ENCODE measurements at places on chromosomes 11 and 22. TPM values are rescaled to one million over a fixed set of nuclear protein-coding genes. Genes with fewer than 3 reads are reported as not detected.
A peak's percentile ranks its signal among the peaks of the same experiment; 100 is the strongest.

GRCh38 chr11:134647066-134647743 is 235.2 kb upstream of the B3GAT1 start:
- DNase-seq = no peak

- DNase-seq = no peak
These were observed 5.6 kb downstream of the ARHGEF17 start for GRCh38 chr11:73313652-73314051.

GRCh38 chr11:27423125-27423524 is 49.5 kb downstream of the LGR4 start:
- DNase-seq = no peak

GRCh38 chr22:41898645-41899044 is 16.2 kb downstream of the SHISA8 start:
- DNase-seq = no peak

DNA sequence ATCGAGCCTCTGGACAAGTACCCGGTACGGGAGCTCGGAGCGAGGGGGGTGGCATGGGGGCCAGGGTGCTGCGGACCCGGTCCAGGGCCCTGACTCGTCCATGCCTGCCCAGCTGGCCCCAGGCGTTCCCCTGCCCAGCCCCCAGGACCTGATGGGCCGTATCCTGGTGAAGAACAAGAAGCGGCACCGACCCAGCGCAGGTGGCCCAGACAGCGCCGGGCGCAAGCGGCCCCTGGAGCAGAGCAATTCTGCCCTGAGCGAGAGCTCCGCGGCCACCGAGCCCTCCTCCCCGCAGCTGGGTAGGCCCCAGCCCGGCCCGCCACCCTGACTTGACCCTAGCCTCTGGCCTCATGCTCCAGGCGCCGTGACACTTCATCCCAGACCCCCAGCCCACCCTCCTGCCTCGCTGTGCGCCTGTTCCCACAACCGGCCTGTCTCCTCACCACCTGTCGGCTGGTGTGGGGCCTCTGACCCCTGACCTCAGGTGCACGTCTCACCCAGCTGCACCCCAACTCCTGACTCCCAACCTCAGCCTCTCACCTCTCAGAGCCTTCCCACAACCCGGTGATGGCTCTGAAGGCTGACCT is 7.7 kb downstream of the PLCB3 start:
- no peak for DNase-seq

GRCh38 chr22:36052505-36052941 is 23.9 kb upstream of the RBFOX2 start:
- no peak for DNase-seq

- no peak for DNase-seq
These were observed 45.3 kb downstream of the TMEM135 start for GRCh38 chr11:87083029-87083428.

DNA sequence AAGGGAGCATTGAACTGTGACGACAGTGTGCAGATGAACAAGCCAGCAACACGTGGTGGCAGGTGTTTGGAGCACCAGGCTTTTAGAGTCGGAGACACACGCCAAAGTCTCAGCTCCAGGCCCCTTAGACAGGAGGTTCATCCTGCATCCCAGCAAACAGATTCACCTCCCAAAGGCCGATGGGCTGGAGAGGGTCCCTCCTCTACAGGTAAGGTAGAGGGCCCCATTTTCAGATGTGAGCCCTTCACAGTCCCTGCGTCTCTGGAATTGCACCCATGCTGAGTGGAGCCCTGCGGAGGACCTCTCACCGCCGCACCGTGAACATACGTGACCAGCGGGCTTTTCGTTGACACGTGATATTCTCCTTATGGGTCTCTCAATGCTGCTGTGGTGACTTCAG is 109.0 kb upstream of the B3GAT1 start:
- no peak for DNase-seq

GRCh38 chr11:9489080-9489765 is 28.4 kb downstream of the ZNF143 start:
- no peak for DNase-seq

- no peak for DNase-seq
These were observed 1022.8 kb downstream of the BRD1 start for GRCh38 chr22:48804811-48805301.

DNA sequence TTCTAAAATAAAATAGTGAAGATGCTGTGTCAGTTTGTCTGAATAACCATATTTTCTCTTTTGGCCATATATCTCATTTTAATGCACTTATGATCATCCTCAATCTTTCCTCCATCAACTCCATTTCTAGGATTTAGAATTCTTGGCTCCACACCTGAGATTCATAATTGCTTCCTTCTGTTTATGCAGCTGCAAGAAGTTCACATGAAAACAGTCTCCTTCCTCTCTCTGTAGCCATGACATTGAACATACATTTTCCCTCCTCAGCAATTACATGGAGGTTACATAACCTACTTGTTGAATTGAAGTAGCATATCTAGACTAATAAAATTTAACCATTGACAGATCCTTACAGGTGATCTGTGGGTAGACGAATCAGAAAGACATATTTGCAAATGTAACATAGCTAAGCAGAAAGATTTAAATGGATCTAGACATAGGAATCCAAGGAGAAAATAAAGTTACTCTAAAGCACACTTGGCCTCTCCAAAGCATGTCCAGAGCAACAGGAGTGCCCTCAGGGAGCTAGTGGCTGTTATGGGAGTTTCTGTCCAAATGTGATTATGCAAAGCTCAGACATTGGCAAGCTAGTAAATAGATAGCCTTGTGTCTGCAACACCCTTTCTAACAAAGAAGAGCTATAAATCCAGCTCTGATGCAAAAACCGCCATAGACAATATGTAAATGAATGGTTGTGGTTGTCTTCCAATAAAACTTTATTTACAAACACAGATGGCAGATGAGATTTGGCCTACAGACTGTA is 119.9 kb upstream of the MPPED2 start:
- no peak for DNase-seq

DNA sequence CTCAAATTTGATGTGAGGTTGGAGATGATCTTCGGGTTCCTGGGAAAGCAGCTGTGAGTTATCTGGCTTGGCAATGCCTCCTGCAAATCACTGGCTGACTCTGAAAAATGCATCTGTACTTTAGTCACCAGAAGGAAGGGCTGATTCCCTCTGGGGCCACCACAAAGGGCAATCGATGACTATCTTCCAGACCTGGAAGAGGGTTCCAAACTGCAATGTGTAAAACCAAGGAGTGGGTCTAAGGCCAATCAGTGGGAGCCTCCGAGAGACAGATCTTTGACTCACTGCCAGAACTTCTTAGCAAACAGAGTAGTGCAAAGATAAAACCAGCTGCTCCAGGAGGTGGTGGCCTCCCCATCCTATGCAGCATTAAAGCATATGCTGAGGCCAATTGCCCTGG is 29.1 kb upstream of the PAK1 start:
- DNase-seq = no peak

DNA sequence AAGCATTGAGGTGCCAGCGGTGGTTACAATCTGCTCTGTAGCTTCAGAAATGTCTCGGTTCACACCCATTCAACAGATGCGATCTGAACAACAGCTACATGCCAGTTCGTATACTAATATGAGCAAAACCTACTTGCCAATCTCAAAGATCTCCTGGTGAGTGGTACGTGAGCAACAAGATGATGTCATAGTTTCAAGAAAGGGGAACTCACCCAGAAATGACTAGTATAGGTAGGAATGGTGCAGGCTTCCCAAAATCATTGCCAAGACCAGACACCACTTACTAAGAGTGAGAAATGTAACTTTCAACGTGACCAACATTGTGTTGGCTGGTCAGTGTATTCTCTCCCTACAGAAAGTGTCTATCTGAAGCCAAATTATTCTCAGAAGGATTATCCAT is 31.1 kb downstream of the OR6Q1 start:
- DNase-seq = no peak

- DNase-seq = no peak
These were observed 45.9 kb upstream of the WEE1 start for GRCh38 chr11:9527481-9528135.

DNA sequence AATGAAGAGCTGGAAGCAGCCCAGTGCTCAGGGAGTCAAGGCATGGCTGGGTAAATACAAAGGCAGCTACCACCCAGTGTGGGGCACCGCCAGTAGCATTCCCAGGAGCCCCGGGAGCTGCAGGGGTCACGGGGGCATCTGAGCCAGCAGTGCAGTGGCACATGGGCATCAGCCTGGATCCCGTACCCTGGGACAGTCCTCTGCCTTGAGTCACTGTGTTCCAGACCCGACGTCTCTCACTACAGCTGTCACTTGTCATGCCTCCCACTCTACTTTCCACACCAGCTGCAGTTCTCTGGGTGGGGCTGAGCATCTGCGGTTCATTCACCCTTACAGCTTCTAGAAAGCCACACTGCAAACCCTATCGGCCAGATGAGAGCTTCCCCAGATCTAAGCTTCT is 29.6 kb downstream of the DHCR7 start:
- no peak for DNase-seq

DNA sequence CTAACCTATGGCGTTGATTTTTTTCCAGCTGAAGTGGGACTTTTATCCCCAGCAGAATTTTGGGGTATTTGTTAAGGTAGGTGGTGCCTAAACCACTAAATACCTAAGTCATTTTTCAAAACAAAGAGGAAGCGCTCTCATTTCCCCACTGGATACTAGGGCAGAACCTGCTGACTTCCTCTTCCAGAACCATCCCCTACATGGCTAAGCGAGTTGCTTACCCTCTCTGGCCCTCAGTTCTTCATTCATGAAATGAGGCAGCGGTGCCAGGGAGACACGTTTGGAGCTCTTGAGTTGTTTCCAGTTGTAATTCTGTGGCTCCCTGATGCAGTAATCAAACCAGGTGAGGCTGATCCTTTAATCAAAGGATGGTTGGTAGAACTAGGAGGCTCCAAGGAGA is 10.0 kb upstream of the MTMR3 start:
- DNase-seq = no peak

DNA sequence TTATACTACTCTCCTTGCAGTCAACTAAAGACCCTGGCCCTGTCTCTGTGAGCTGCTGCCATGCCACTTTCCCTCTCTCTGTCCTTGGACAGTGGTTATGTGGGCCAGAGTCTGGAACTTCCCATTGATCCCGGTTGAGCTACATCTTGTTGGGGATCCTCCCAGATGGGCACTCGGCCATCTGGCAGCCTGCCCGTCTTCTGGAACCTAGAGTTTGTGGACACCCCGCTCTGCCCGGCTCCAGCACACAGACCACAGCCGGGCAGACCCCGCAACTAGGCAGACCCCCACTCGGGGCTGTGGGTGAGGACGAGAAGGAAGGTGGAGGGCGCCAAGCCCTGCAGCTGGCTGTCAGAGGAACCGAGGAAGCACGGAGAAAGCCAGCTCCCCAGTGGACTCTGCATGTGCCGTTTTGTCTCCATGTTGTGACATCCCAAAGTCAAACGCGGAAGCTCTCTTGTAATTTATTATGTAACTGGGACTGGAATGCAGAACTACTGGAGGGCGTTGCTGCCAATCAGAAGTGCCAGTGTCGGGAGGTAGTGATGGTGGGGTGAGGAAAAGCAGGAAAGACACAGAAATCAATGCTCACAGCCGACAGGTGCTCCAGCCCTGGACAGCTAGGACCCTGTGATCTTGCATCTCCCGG is 207.7 kb downstream of the CEP164 start:
- DNase-seq = no peak

DNA sequence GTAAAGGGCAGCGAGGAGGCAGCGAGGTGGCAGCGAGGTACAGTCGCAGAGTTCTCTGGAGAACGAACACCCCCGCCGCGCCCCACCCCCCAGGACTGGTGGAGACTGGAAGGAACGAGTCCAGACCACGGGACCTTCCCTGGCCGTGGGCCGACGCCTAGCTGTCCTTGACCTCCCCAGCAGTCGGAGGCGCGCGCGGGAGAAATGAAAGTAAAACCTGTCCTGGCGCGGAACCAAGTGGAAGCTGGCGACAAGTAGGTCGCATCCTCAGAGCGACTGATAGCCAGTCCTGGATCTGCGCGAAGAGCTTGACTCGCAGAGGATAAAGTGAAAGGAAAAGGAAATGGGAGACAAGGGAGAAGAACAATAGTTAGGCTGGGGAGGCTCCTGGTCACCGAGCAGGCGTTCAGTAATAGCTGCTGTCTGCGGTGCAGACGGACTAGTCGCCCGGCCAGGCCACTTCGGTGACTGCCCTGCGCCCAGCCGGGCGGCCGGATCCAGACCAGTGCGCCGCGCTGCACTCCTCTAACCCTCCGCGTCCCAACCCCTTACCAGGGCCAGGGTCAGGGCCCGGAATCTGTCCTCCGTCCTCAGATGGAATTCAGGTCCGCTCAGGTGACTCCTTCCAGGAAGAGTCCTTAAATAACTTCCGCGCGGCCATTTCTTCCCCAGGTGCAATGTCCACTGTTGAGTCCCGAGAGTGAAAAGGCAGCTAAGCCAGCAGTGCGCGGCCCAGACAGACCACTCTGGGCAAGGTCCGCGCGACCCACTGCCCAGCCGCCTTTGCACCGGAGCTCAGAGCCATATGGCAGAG is 1.9 kb upstream of the ADM start:
- DNase-seq = peak; percentile 58

DNA sequence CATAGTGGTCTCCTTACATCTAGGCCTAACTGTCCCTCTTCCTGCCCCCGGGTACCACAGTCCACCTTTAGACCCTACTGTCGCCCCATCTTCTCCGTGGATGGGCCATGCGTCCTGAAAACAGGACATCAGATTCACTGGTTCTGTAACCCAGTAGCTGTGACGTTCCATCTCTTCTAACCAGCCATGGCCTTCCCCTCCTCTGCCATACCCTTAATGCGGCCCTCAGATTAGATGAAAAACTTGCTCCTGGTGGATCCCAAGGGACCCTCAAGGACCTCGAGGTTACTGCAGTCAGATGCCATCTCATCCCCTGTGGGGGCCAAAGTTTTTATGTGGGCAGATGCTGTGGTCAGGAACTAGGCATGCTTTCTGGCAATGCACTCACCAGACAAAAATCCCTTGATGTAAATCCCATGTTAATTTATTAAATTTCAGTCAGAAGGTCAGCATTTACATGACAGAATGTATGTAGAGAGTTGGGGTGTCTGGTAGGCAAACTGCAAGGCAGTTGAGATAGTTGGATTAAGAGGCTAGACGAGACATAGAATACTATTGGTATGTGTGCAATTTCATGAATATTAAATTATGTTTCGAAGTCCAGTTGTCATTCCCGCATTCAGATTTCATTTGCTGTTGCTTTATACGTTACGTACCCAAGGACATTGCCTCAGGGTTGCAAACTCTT is 64.3 kb downstream of the WNT11 start:
- DNase-seq = no peak

GRCh38 chr11:33290319-33290718 is 33.1 kb downstream of the HIPK3 start:
- no peak for DNase-seq

The VPREB1 gene
- total RNA-seq = not detected

The PAMR1 gene
- total RNA-seq = 0.82 TPM

The OSBP2 gene
- 3.0 TPM for total RNA-seq

The LINC01488 gene
- not detected for total RNA-seq

The GNAZ gene
- total RNA-seq = 0.21 TPM
